NCI-H187 (cell line): ENCODE measurements at places on chromosomes 2 and 18.

GRCh38 chr18:37578886-37579513, 13.4 kb upstream of the CELF4 start:
- no peak for DNase-seq

DNA sequence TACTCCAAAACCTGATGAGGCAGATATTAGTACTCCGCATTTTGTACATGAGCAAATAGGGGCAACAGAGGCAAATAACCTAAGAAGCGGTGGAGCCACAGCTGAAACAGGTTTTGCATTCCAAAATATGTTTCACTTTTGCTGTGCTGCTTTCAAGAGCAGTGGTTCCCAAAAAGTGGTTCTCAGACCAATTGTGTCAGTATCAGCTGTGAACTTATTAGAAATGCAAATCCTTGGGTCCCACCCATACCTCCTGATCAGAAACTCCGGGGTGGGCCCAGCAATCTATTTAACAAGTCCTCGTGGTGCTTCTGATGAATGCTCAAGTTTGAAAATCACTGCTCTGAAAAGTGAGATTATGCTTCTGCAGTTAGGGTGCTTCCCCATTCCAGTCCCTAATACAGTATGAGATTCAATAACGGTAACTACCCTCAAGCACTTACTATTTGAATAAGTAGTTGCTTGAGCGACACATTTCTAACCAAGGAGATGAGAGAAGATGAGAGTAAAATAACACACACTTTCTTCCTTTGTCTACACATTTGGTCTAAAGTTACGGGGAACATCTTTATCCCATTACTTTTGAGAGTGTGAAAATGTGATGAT, 17.8 kb upstream of the TCF4 start:
- no peak for DNase-seq

DNA sequence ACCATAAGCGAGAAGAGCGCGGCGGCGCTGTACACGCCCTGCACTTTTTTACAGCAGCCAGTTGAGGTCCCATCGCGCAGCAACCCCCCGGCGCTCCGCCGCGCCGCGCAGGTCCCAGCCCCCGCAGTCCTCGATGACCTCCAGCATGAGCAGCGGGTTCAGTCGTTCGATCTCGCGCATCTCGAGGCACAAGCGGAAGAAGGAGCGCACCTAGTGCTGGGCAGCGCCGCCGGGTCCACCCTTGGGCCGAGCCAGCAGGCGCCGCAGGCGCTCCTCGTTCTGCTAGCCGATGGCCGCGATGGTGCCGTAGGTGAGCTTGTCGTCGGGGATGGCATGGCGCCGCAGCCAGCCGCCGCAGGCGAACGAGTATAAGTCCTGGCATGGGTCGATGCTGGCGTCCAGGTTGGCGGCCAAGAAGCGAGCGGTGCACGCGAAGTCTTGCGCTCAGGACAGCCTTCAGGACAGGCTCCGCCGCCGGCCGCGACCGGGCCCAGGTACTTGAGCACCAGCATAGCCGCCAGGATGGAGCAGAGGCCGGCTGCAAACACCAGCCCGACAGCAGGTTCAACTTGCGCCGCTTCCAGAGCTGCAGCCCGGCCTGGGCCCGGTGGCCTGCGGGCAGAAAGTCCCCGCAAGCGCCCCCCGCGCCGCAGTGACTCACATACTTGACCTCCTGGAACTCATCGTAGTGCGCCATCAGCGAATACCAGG, 8.3 kb downstream of the ALPP start:
- no peak for DNase-seq

- DNase-seq, result no peak
Observed at GRCh38 chr2:231709636-231709980, 1.3 kb downstream of the PTMA start.

- no peak for DNase-seq
Observed at GRCh38 chr2:135265960-135266490, 213.9 kb downstream of the RAB3GAP1 start.

- no peak for DNase-seq
Observed at GRCh38 chr18:51490860-51491259, 293.4 kb upstream of the MEX3C start.

DNA sequence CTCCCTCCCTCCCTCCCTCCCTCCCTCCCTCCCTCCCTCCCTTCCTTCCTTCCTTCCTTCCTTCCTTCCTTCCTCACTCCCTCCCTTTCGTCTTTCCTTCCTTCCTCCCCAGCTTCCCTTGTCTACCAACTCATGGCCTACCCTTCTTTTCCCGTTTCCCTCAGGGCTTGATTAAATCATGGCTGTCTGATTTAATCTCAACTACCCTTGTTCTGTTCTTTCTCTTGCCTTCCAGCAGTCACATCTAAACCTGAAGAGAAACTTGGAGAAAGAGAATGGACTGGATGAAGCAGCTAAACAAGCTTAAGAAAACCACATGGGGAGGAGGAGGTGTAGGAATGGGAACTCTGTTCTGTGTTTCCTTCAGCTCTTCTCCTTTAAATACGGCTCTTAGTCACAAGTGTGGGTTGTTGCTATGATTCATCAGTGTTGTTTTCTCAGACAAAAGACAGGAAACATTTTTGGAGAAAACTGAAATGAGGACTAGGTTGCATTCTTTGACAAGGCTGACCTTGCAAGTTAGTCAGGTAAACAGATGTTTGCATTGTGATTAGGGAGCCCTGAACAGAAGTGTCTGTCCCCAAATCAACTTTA, 177.9 kb downstream of the LRRTM1 start:
- no peak for DNase-seq

DNA sequence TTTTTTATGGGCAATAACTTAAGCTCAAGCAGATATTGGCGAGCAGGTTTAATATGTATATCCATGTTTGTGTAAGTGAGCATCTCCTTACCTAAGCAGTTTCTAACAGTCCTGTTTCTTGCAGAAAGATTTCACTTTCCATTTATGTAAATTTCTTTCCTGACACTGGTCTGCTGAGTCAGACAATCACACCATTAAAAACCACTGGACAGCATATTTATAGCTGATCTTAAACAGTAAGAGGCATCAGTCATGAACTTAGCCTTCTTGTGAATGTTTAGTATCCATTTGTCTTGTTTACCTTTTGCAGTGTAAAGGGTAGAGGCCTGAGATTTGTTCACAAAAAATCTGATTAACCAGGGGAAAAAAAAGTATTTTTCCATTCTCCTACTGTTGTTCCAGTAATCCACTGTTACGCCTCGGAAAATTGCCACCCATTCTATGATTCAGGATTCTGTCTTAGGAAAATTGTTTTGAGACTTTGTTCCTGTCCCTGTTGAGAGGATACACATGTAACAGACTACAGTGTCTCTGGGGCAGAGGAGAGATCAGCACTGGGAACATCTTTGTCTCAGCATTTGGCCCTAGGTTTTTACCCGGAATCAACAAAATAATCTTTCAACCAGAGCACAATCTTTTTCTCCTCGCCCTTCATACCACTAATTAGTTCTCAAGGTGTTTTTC, 521.0 kb upstream of the NRP2 start:
- no peak for DNase-seq

DNA sequence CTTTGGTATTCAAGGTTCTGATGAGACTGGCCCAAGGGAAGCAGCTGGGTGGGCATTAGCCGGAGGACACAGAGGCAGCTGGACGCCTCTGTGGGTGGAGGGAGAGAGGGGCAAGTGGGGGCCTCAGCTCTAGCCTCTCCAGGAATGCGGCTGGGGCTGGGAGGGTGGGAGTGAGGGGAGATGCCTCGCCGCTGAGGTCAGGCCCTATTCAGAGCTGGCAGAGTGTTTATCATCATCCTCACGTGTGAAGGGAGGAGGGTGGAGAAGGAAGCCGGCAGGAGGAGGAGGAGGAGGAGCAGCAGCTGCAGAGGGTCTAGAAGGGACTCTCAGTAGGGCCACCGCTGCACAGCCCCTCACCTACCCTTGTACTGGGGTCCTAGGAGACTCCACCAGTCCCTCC, 43.1 kb downstream of the TNS1 start:
- no peak for DNase-seq

GRCh38 chr2:45616658-45617411, 5.8 kb upstream of the SRBD1 start:
- DNase-seq, result no peak

- DNase-seq, result no peak
Observed at GRCh38 chr2:128422571-128422970, 103.9 kb upstream of the HS6ST1 start.

DNA sequence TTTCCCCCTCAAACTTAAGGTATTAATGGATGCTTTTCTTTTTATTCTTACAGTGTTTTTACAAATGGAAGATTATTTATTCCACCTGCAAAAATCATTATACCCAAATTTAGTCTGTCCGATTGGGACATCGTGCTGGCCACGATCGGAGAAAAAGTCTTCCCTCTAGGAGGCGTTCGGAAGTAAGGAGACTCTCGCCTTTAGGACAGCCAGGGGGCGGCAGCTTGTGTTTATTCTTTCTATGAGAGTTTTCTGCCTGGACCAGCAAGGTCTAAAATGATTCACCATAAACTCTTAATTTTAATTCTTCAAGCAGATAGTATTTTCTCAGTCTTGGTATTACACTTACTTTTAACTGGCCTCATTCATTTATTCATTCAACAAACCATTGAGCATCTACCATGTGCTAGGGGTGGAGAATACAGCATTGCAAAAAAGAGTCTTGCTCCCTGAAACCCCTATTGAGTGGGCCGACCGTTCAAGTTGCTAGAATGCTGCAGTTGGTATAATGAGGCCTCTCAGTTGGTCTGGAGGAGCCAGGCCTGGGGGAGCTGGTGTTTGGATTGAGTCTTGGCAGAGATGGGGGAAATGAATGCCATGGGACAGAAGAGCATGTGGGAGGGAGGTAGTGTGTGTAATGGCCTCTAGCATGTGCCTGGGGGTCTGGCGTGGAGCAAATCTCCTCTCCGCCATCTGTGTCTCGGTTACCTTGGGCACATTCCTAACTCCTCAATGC, 38.7 kb downstream of the DCDC2C start:
- no peak for DNase-seq

DNA sequence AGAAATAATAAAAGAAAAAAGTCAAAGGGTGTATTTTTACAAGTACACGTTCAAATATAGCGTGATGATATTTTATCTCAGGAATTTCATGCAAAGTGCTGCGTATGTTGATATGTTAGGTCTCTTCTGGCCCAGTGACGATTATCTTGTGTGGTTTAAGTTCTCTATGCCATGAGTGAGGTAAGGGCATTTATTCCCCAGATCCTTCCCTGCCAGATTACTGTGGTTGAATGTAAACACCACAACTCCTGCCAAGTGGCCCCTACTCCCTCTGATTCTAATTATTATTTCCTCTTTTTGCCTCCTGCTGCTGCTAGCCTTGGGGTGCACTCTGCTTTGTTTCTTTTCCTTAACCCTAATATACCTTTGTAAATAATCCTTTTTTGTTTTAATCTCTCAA, 12.2 kb downstream of the SCN2A start:
- DNase-seq, result no peak

GRCh38 chr2:174659069-174659900, 61.7 kb upstream of the WIPF1 start:
- no peak for DNase-seq

- no peak for DNase-seq
Observed at GRCh38 chr2:122077114-122077513, 321.7 kb downstream of the TSN start.

DNA sequence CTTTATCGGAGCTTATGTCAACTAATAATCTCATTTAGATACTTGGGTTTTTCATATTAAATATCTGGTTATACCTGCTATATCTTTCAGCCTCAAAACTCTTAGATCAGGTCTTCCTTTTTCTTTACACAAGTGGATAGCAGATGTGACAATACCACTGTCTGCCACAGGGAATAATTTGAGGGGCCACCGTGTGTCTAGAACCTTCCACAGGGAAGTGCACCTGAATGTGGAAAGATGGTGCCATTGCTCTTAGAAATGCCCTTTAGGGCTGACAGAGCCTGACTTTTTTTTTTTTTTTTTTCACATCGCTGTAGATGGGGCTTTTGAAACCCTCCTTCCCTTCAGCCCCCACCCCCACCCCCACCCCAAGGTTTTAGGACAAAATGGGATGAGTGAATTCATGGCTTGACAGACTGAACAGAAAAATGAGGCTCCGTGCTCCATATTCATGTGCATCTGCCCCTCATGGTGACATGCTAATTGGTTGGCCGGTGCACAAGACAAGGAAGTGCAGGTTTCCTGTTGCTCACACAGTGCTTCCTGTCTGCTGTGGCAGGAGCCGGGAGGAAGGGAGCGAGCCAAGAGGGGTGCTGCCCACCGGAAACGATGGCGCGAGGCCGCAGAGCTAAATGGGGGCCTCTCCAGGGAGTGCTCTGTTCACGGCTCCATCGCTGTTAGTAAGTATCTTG, 246.0 kb downstream of the LDLRAD4 start:
- DNase-seq, result no peak

DNA sequence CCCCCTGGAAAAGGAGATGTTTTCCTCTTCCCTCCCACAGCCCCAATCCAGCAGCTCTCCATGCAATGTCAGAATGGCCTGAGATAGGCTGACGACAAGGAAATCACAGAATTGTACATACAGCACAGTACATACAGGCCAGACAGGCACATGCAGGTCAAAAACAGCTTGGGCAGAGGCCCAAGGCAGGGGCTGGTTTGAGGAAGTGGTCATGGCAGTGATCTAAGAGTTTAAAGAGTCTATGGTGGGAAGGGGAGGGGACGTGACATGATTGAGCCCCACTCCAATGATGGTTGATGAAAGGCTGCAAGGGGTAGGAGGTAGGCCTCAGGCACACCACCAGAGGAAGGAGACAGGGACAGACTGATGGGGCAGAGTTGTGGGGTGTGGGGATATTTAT, 4.3 kb downstream of the DCTN1 start:
- no peak for DNase-seq

DNA sequence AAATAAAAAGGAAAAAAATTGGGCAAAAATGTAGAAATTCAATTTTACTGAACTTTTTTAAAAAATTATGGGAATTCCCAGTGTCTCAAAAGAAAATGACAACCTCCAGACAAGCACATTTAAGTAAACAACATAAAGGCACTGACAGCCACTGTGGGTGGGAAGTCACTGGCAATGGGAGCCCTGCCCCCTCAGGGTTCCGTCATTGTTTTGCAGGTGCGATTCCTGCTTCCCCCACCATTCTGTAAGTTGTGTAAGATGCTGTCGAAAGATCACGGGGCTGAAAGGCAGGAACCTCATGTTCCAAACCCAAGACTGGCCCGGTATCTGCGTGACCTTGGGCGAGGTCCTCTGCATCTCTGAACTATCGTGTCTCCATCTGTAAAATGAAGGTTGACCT, 15.8 kb upstream of the ASPRV1 start:
- no peak for DNase-seq

GRCh38 chr2:119525614-119526013, 1.3 kb upstream of the SCTR start:
- DNase-seq, result no peak

DNA sequence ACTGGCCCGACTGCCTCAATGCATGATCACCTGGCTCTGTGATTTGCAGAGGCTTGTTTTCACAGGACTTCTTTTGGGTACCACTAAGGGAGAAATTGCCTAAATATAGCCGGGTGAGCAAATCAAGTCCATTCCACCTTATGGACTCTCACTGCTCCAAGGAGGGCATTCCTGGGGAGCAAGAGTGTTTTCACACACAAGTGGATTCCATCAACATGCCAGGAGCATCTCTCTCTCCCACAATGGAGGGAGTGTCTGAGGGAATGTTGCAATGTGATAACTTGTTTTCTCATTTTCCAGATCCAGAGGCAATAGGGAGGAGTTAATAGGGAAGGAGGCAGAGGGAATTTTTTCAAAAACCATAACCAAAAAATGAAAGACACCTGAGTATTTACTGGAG, 250.7 kb downstream of the SATB2 start:
- DNase-seq, result no peak
